ENCODE measurements at places on chromosomes 4 and X.

- DNase-seq, result no peak
These were observed 95.6 kb upstream of the CBR4 start for GRCh38 chr4:169105620-169106019.

DNA sequence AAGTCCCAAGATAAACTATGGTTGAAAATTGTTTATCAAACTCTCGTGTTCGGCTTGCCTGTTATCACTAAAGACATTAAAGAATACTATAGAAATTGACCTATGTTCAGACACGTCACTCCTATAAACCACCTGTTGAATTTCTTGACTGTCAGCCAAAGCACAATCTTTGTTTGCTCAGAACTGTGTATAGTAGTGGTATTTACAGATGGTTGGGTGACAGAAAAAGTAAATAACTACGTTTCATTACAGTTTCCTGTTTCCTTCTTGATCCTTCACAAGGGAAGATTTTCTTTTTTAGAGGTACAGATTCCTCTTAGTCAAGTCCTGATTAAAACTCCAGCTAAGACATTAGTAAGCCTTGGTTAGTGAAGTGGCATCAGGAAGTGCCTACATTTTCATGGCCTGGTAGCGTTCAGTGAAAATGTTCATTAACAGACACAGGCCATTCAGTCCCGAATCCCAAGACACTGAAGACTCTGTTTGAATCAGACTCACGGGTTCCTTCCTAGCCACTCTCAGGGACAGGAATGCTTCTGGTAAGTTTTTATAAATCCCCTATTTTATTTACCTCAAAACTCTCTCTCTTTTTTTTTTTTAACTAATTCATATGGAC lies at the start of gene SMIM31:
TSS of gene SMIM31 (plus strand) at position 259 of the 616 bp plus-strand sequence. CDS start 16,313 bp downstream, outside the sequence.
- DNase-seq, result no peak

DNA sequence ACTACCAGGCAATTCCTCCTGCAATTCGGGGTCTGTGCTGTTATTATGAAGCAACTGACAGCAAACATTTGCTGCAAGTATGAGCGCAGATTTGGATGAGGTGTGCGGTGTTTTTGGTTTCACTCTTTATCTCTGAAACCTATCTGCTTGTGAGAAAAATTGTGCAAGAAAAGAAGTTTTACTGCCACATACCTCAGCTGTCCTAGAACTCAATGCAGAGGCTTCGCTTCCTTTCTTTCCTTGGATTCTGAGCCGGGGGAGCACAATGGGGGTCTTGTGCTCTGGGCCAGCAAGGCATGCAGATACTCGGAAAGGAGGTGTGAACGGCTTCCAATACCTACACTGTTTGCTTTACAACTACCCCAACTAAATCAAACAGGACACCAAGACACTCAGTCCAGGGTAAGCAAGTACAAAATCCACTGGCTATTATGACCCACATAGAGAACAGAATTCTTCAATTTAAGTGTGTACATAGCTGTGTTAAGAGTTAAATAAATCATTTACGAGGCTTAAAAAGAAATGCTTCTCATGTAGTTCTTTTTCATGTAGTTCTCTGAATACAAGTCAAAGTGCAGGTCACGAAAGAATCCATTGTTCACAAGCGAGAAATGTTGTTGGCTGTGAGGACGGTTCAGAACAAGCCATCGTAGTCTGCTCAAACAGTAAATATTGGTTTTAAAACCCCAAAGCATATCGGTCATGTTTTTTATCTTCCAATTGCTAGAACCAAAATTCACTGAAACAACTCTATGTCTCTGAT lies 1.1 kb downstream of the SORBS2 start:
- no peak for DNase-seq

DNA sequence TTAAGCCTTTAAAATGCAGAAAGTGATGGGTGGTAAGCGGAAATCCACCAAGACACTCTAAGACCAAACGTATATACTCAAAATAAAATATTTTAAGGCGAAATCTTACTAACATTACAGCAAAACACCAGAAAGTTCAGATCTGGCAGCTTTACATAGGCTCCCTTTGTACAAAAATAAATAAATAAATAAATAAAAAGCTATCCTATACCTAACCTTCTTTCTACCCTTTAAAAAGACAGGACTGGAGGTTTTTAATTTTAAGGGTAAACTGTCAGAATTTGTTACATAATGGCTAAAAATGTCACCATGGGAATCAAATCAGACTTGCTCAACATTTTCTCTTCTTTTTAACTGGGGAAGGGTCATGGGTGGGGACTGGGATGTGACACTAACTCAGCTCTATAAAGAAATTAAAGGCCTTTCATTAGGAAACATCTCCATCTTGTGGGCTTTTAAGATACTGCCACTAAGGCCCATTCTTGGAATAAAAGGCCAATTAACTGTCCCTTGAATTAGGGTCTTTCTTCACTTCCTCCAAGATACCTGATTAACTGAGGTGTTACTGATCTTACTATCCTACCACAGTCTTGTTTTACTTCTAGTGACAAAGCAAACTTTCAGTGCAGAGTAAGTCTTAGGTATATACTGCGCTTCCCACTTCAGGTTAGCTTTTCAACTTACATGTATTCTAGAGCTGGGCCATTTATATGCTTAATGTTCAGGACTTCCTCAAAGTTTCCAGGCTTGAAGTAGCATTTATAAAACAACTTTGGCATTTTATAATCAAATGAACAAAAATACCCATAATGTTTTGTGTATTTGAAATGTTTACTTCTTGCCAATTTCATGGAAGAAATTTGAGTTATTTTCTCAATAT lies 13.3 kb downstream of the HNRNPD start:
- DNase-seq, result no peak

GRCh38 chrX:73851014-73852009 lies 288.3 kb downstream of the CHIC1 start:
- DNase-seq, result no peak

DNA sequence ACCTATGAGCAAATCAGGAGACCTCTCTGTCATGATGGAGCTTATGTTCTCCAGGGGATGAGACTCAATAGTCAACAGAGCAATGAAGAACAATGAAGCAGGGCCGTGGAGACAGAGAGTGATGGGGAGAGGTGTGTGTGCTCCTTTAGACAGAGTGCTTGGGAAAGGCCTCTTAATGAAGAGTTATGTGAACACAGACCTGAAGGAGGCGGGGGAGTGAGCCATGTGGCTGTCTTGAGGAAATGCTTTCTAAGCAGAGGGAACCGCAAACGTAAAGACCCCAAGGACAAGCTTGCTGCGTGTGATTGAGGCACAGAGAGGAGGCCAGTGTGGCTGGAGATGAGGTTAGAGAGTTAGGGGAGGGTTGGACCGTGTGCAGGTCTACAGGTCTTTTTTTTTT lies 53.1 kb downstream of the CHRNA9 start:
- DNase-seq, result no peak

DNA sequence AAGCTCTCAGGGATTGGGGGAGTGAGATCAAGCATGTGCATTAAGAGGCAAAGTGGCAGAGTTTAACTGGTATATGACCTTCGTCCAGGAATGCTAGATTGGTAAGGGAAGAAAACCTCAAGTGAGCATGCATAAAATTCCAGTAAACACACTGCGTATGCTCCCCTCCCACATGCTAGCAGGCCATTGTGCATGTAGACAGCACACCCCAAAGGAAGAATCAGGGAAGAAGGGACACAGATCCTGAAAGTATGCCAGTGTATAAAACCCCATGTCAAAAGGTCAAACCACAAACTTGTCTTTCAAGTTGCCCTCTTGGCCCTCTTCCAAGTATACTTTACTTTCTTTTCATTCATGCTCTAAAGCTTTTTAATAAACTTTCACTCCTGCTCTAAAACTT lies 405.2 kb upstream of the CNKSR2 start:
- DNase-seq, result no peak

GRCh38 chrX:42242004-42242403 lies 318.6 kb upstream of the CASK start:
- DNase-seq, result no peak

DNA sequence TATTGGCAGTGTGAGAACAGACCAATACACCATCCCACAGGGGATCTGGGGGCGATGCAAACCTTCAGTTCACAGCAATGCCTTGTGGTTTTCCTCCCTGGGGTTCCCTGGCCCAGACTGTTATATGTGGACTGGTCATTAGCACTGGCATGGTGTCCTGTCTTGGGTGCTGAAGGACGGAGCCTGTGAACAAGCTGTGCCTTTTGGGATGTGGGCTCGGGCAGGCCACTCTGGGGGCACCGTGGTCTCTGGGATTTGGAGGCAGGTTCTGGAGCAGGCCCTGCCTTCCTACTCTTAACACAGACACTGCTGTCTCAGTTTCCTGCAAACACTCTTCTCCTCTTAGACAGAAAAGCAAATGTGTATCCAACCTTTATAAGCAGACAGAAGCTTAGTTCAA lies 93.0 kb upstream of the ADRA2C start:
- DNase-seq, result no peak

DNA sequence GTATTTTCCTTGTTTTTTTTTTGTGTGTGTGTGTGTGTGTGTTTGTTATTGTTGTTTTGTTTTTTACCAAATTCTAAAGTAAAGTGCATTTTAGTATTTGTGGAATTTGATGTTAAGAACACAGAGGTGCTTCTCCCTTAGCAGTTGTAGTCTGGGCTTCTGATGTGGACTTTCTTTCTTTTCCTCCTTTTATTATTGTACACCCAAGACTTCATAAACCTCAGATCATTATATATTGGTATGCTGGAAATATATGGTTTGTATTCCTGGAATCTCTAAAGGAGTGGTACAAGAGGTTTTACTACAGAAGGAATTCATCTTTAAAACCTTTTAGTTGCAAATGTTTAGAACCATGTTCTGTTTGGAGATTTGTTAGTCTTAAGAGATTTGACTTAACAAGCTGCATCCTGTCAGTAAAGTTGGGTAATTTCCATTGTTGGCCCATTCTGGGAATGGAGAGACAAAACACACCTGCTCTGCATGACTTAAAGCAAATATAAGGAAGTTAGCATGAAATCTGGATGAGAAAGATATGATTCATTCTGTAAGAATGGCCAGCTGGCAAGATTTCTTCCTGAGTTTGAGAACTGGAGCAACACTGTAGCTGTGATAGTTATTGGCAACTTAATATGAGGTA lies 64.0 kb downstream of the SMAD1 start:
- no peak for DNase-seq

DNA sequence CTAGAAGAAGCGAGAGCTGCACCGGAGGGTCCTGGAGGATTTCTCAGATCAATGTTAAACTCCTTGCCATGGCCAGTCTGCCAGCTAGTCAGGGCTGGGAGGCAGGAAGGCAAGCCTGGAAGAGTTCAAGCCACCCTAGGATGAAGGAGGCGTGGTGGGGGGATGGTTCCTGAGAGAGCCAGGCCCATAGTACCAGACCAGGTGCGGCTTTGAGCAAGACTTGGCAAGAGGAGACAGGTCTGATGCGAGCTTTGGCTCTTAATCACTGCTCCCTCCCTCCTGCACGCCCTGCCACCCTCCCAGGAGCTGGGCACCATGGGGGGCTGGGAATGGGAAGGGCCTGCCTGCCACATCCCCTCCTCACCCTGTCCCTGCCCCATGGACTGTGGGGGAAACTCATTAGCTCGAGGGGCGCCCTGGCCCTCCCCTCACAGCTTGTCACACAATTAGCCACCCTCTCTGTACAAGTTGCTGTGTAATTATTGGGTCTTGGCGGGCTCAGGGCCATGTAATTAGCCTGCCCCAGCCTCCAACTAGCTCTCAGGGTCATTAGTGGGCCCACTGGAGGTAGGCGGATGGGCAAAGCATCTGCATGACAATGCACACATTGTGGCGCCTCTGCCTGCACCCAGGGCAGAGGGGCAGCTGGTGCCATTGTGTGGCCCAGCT lies 50.3 kb downstream of the EFNB1 start:
- no peak for DNase-seq

- no peak for DNase-seq
These were observed 401.9 kb upstream of the NDST4 start for GRCh38 chr4:115515366-115515765.
